ENCODE measurements at places on chromosomes 11 and 22.

- no peaks in the 10 kb centered on the region for H3K36me3 ChIP-seq
- DNase-seq = no peak
- H3K27me3 ChIP-seq = peaks cover 10% of the 10 kb centered on the region
- no peak overlapping the region for H3K27ac ChIP-seq
- H3K4me1 ChIP-seq = peaks cover 9% of the 10 kb centered on the region
- H3K4me3 ChIP-seq = no peak overlapping the region
Measured at GRCh38 chr11:363948-364761, 5.1 kb upstream of the B4GALNT4 start.

DNA sequence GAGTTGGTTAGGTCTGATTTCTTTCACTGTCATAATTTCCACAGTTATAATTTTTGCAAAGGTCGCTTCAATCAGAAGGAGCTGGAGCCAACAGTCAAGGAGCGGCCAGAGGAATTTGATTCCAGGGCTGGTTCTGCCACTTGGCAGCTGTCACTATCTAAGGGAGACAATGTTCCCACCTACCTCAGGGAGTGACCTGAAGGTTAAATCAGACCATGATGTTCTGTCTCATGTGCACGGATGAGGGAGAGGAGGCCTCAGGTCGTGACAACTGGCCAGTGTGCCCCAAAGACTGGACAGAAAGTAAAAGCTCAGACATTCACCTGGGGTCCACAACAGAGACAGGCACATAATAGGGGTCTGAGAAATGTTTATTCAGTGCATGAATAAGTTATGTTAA, 7.6 kb downstream of the MRGPRD start:
- H3K4me3 ChIP-seq = no peak overlapping the region
- H3K27me3 ChIP-seq = no peaks in the 10 kb centered on the region
- DNase-seq = no peak
- no peaks in the 10 kb centered on the region for H3K36me3 ChIP-seq
- H3K4me1 ChIP-seq = peaks cover 22% of the 10 kb centered on the region

GRCh38 chr11:115682101-115682500, 177.9 kb upstream of the CADM1 start:
- no peak overlapping the region for H3K27ac ChIP-seq
- DNase-seq = no peak
- H3K4me3 ChIP-seq = no peak overlapping the region
- H3K36me3 ChIP-seq = no peaks in the 10 kb centered on the region
- H3K27me3 ChIP-seq = peaks cover 11% of the 10 kb centered on the region

GRCh38 chr11:63564056-63564774, 1.0 kb upstream of the PLAAT2 start:
- no peaks in the 10 kb centered on the region for H3K36me3 ChIP-seq
- no peak overlapping the region for H3K4me3 ChIP-seq
- peaks cover 23% of the 10 kb centered on the region for H3K4me1 ChIP-seq
- no peak overlapping the region for H3K27ac ChIP-seq

- H3K4me3 ChIP-seq = no peak overlapping the region
- peak overlapping the region; percentile 83 for H3K27ac ChIP-seq
- peaks cover 20% of the 10 kb centered on the region for H3K36me3 ChIP-seq
- peaks cover 23% of the 10 kb centered on the region for H3K4me1 ChIP-seq
- no peaks in the 10 kb centered on the region for H3K27me3 ChIP-seq
- no peak for DNase-seq
Measured at GRCh38 chr22:17705951-17706900, 67.7 kb downstream of the BCL2L13 start.
